ENCODE measurements at places on chromosomes 1 and 21.

GRCh38 chr1:154972517-154973343, 1.8 kb upstream of the CKS1B start:
- DNase-seq = no peak

DNA sequence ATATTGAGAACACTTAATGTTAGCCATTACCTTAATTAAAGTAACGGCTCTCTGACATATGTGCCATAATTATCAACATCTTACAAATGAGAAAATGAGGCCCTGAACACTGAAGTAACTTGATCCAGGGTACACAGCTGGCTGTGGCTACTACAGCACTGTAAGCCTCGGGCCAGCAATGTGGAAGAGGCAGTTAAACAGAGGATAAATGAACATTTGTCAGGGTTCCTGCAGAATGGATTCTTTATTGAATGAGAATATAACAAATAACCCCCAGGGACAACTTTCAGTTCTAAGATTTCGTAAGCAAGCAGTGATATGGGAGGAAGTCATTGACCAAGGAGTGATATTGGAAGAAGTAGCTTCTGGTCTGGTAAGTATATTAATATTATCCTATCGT, 70.5 kb upstream of the SCYL3 start:
- DNase-seq = no peak

DNA sequence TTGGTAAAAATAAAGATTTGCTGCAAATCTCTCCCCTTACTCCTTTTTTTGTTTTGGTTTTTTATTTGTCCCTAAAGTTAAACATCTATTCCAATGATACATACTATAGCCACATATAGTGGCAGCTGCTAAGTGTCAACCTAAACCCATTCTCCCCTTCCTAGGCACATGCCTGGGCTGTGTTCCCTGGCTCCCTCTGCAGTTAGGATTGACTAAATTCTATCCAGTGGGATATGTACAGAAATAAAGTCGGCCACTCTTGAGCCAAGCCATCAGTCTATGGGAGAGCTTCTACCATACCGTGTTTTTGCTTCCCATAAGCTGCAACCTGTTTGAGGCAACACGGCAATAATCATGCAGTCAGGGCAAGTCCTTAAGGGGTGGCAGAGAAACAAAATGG, 23.6 kb downstream of the MCOLN3 start:
- no peak for DNase-seq

DNA sequence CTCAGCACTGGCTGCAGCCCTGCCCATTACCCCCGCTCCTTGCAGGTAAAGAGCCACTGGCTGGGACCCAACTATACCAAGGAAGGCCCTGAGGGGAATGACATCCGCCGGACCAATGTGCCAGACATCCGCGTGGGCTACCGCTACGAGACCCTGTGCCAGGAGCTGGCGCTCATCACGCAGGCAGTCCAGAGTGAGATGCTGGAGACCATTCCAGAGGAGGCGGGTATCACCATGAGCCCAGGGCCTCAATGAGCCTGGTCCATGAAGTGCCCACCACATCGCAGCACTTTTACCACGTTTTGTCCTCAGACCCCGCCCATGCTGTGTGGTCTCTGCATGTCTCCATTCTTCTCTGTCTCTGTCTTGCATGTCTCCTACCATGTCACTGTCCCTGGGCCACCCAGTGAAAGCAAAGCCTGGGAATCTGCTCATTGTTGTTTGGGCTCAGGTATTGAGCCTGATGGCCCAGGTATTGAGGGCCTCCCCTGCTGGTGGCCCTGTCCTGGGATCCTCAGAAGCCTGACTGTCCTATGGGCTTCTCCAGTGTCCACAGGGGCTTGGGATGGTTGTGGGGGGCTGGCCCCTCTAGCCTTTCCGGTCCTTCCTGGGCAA, 11.4 kb downstream of the AMPD2 start:
- no peak for DNase-seq

DNA sequence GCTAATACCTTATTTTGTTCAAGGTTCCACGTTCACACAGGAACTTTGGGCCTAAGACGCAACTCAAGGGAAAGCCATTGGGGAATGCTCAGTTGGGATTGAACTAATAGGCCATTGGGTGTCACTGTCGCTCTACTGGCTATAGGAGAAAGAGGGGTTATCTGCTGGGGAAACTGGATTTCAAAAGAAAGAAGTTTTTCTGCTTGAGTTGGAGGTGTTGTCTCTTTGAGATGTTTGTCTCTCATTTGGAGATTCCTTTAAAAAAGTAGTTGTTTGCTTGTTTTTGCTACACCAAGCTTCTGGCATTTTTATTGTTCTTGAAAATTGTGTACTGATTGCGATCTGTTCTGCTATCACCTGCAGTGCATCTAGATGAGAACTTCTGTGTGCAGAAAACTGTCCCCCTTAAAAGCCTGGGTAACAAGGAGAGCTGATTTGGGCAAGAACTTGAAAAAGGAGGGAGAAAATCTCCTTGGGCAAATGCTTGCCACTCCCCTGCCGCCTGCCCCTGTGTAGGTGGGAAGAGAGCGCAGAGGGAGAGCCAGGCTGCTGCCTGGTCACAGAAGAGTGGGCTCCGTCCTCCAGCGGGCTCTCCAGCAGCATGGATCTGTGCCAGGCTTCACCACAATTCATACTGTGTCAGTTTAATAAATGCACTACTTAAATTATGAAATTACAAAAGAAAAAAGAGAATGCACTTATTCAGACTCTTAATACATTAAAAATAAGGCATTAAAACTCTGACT, 39.9 kb downstream of the PEX14 start:
- DNase-seq = no peak

- DNase-seq = no peak
These were observed 3.5 kb upstream of the ADORA1 start for GRCh38 chr1:203124011-203124410.

DNA sequence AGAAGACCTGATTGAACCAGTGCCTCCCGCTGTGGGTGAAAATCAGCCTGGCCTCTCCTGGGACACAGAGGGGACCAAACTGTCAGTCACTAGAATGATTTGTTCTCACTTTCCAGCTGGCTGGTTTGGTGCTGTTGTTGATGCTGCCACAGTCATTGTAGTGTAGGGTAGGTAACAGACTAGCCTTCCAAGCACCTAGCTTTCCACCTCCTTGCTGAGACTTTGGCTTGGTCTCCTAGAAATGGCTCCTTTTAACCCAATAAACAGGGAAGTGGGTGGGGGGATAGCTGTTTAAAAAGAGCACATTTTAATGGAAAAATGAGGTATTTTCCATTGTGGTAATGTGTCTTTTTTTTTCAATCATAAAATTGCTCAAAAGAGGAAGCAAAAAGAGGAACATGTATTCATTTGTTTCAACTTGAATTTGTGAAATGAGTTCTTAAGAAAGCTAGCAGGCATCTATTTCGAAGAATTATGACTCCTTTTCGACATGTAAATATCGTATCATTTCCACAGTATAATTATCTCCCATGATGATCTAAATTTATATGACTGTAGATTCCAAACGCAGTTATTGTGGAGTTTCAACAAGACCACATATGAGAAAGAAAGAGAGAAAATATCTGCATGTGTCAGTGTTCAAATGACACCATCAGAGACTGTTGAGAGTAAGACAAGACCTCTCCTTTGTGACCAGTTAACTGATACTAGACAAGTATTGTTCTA, 190.1 kb downstream of the HLX start:
- DNase-seq = no peak

- DNase-seq = no peak
These were observed 380.0 kb downstream of the DSCAM start for GRCh38 chr21:40466893-40467483.

DNA sequence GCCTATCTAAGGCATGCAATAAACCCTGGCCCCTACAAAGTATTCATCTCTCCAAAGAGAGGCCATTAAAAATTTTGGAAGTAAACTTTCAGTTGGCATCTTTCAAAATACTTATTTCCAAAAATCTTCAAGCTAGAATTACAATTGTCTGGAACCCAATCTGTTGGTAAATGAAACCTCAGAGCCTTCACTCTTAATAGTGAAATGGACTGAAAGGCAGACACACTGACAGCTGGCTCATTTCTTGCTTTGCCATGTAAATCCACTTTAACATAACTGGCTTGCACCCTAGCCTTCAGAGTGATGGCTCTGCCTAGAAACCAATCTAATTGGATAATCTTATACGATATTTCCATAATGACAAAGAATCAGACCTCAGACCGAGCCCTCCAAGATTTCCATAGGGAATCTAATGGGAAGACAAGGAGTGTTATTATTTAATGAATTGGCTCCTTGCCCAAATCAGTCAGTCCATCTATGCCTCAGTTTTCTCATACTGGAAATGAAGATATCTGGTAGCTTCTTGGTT, 9.2 kb upstream of the PALMD start:
- DNase-seq = no peak

DNA sequence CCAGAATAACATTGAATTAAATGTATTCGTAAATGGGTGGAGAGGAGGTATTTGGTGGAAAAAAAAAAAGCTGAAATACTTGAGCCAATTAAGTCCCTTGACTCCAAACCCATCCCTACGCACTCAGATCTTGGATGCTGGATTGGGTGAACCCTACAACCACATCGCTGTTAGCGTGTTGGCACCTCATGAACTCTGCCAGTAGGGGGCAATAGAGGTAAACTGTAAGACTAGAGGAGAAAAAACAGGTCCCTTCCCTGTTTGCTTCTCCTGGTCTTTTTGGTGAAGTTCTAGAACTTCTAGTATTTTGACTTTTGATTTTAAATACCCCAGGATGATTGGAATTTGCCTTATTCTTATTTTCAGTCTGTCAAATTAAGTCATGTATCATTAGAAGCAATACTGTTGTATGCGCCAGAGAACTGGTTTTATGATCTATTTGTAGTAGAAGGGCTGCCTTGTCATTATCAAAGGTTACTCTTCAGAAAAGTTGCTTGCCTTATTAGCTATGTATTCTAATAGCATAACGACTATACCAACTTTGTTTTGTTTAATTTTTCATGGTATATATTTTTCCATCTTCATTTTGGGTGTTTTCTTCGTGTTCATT, 1.9 kb upstream of the OR13G1 start:
- DNase-seq = peak; percentile 43

DNA sequence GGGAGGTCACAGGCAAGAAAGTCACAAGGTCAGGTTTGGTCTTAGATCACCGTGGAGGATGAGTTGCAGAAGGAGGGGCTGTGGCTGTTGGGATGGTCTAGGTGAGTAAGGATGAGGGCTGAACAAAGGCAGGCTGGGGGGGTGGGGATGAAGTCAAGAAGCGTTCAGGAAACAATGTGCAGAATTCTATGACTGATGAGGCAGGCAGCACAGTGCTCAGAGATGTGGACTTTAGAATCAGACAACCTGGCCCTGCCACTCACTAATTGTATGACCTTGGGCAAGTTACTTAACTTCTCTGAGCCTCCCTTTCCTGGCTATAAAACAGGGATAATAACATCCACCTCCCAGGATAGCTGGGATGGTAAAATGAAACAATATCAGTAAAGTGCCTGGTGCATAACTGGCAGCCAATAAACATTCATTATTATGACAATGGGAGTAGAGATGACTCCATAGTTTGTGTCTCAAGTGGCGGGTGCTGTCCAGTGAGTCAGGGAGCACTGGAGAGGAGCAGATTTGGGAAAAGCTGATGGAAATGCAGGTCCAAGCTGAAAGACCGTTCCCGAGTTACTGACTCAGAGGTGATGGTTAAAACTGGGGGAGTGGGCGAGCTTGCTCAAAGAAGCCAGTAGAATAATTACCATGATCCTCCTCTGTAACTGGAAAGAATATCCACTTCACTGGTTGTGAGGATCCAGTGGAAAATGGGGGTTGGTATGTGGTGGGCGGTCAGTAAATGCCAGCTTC, 2.1 kb downstream of the TIE1 start:
- DNase-seq = no peak

DNA sequence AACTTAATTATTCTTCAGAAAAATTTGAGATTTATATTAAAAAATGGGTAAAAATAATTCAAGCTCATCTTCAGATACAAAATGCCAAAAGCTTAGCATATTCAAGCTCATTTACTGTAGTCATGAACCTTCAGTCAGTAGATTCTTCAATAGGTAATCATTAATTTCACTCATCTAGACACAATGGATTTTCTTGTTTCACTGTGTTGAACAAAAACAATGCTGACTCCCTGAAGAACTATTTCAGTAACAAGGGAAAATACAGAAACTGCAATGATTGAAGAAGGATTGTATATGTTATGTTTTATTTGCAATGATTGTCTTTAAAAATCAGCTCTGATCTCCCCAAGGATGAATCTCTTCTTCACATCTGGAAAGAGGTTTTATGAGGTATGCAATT, 9.2 kb upstream of the HOOK1 start:
- no peak for DNase-seq

Measured in stimulated activated CD4-positive, alpha-beta T cell treated with anti-CD3 and anti-CD28 coated beads, Interleukin-2, amount 100 ng/mL, for 24 hours (primary cell).